ENCODE measurements at places on chromosomes 4 and X.

DNA sequence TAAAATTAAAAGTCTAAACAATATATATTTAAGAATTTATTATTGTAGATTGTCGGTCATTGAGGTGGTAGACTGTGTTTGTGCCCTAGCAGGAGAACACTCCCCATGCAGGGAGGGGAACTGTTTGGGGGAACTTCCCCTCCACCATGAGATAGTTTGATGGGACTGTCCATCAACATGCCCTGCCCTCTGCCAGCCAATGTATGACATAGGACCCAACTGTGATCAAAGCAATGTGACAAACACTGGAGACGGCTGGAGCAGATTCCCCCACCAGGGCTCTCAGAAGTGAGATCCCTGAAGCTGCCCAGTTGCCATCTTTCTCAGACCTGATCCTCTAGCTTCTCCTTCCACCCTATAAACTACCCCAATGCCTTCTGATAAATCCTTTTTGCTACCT lies 44.9 kb downstream of the SH3KBP1 start:
- DNase-seq: no peak

DNA sequence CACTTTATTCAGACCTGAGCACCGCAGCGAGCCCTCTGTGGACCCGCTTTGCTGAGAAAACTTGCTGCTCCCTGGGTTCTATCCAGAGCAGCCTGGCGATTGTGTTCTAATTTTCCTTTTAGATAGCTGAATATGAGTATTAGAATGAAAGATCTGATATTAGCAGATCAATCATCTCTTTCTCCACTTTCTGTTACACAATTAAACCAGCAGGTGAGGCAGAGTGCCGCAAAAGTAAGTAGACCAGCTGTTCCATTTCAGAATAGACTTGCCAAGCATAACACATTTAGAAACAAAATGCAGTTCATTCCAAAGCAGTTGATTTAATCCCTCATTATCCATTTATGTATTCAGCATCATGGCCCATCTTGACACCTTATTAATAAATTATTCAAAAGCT lies 58.6 kb downstream of the PALLD start:
- no peak for DNase-seq

DNA sequence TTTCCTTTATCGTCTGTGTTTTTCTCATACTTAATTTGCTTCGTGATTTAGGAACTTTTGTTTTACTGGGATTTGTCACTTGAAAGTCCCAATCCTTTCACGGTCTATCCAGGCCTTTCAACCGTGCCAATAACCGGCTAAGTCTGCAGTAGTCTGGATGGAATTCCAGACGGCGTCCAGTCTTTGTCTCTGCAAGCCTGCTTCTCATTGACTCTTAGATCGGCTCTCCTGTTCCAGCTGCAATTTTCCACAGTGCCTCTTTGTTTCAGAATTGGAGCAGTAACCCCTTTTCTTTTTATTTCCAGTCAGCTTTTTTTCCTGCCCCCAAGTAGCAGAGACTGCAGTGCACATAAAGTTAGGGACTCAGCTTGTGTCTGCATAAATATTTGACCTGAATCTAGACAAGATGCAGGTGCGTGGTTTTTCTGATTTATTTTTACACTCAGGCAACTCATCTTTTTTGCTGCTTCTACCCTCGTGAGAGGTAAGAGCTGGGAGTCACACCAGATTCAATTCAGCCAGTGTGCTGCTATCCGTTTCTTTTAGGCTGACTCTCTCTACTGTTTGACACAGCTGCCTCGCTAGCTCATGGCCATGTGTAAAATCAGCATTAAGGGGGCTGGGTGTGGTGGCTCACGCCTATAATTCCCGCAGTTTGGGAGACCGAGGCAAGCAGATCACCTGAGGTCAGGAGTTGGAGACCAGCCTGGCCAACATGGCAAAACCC lies 37.4 kb upstream of the DHRSX start:
- DNase-seq: no peak

GRCh38 chr4:54227256-54228055 lies 1.6 kb upstream of the PDGFRA start:
- DNase-seq: no peak

- DNase-seq: no peak
These were observed 58.0 kb downstream of the FBXO8 start for GRCh38 chr4:174225349-174226049.

DNA sequence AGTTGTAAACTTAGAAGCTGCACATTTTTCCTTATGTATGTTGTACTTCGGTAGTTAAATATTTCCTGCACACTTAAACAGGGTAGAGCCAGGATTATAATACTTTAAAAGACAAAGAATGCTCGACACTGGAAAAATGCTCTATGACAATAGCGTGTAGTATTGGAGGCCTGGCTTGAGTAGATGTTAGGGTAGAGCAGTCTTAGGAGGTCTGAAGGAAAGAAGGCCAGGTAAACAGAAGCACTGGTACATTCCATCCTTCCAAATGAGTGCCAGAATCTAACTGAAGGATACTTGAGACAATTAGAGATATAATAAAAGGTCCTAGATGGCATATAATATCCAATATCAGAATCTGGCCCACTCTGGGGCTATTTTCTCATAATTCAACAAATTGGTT lies 42.3 kb downstream of the ATXN3L start:
- no peak for DNase-seq

GRCh38 chr4:183445097-183445428 lies 627 bp downstream of the CDKN2AIP start:
- DNase-seq: no peak

All from activated CD8-positive, alpha-beta memory T cell treated with anti-CD3 and anti-CD28 coated beads for 4 hours (primary cell).